ENCODE measurements at places on chromosomes 2 and 18.

DNA sequence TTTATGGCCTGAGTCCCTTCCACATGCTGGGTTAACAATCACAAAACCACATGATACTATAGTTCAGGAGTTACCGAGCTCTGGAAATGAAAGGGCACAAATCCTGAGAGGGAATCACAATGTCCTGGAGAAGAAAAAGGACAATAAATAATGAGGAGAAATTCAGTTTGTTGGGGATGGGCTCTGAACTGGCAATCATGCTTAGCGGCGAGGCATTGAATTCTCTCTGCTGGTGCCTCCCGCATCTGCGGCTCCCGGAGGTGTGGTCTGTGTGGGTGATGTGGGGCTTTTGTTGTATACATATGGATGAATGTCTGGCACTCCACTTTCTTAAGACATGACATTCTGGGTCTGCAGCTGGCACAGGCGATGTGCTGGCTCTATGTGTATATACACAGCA is 46.1 kb downstream of the NRP2 start:
- no peak for DNase-seq

GRCh38 chr2:26875808-26876207 is 27.9 kb downstream of the DPYSL5 start:
- no peak for DNase-seq

DNA sequence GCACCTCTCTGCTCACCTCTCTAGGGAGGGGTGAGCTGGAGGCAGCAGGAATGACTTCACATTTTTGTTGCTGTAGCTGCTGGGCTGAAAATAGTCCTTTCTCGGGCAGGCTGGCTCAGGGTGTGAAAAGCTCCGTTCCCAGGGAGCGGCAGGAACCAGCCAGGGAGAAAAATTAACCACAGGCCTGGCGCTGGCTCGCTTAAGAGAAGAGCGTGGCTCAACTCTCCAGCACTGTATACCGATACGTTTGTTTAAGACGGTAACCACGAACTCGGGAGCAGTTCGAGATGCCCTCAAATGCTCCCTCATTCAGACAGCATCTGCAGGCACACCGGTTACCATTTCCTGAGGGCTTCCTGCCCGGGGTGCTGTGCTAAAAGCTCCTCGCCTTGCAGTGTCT is 129.6 kb downstream of the CELF4 start:
- DNase-seq = no peak

GRCh38 chr2:200509235-200509611 is 645 bp downstream of the KCTD18 start:
- DNase-seq = no peak

- DNase-seq = no peak
Measured at GRCh38 chr2:100879296-100879695, 59.4 kb downstream of the NPAS2 start.

- no peak for DNase-seq
Measured at GRCh38 chr18:7207366-7207915, 23.4 kb upstream of the LRRC30 start.

DNA sequence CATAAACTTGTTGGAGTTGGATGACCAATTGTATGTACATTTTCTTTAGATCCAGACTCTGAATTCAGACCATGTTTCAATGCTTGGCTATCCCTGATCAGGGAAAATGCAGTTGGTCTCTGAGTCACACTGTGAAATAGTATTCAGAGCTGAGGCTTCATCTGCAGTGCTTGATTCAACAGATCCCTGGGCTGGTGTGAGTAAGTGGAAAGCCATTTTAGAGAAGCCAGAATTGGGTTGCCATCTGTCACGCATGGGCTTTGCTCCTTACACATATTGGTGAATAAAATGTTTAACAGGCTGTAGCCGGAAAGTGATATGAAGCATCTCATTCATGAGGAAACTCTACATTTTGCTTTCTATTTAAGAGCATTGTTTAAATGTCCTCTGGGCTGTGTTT is 50.0 kb upstream of the ACYP2 start:
- DNase-seq = no peak

- no peak for DNase-seq
Measured at GRCh38 chr2:5701266-5701665, 9.1 kb downstream of the SOX11 start.

DNA sequence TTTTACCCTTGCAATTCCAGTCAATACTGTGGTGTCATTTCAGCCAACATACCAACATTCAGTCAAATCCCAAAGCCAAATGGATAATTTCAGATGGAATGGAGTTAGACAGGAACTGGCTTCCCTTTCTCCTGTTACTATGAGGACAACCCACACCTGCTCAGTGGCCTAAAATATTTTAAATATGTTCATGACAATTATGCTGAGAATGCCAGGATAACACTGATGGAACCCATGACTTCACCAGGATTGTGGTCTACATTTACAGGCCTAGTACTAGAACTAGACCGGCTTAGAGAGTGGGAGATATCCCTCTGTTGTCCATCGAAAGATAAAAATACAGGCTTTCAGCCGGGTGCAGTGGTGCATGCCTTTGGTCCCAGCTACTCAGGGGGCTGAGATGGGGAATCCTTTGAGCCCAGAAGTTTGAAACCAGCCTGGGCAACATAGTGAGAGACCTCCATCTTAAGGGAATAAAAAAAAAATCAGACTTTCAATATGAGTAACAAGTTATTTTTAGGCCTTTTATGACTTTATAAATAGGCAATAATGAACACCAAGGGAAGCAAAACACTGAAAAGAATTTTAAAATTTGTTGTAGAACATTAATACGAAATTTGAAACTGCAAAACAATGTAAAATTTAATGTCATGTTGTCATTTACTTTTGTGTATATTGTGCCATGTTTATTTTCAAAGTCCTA is 14.2 kb downstream of the GPATCH11 start:
- DNase-seq = no peak

GRCh38 chr2:190722061-190722759 is 73.3 kb downstream of the NAB1 start:
- DNase-seq = no peak

DNA sequence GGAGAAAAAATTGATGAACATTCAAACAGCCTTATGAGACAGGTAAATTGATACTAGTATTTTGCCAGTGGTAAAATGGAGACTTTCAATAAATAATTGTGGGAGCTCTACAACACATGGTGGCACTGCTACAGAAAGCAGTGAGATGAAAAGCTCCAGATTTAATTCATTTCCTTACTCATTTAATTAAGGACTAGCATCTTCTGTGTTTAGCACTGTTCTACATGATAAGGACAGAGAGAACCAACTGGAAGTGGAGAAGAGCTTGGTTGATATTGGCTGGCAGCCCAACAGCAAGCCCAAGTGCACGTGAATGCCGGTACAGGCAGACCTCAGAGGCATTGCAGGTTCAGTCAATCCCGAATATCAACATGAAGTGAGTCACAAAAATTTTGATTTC is 470.4 kb upstream of the MYT1L start:
- no peak for DNase-seq

DNA sequence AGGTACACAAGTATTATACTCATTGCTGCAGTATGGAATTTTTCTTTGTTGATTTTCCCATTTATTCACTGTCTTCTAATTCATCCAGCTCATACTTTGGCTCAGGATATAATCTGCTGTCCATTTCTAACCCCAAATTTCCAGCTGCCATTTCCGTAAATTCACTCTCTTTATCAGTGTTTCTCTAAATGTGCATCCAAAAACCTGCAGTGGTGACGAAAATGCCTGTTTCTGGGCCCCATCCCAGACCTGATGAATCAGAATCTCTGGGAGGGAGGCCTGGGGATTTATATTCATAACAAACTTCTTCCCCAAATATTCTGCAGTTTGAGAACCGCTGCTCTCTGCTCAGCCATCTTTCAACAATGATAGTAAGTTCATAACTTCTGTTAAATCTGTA is 86.6 kb downstream of the VWC2L start:
- no peak for DNase-seq

- DNase-seq = no peak
Measured at GRCh38 chr2:28802975-28803429, 7.6 kb upstream of the SPDYA start.

DNA sequence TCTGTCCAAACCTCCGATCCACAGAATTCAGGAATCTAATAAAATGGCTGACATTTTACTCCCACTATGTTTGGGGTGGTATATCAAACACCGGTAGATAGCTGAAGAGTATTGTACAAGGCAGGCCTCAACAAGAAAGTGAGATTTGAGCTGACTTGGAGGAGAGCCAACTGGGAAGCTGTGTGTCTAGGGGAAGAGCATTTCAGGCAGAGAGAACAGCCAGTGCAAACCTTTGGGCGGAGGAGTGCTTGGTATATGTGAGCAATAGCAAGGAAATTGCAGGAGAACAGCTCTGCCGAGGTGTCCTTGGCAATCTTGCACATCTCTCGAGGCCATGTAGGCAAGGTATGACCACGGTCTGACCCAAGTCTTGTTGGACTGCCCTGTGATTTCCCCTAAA is 1.8 kb upstream of the MERTK start:
- DNase-seq = peak; percentile 71

- DNase-seq = no peak
Measured at GRCh38 chr2:101982495-101983029, 9.2 kb upstream of the IL1R2 start.

DNA sequence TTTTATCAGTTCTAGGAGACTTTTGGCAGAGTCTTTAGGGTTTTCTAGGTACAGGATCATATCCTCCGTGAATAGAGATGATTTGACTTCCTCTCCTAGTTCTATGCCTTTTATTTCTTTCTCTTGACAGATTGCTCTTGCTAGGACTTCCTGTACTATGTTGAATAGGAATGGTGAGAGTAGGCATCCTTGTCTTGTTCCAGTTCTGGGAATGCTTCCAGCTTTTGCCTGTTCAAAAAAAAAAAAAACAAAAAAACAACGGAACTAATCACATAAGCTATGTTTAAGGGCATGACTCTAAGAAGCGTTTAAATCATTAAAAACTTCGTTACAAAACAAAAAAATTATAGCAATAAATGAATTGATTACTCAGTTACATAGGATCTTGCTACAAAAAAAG is 145.7 kb downstream of the NUP35 start:
- DNase-seq = peak; percentile 29

DNA sequence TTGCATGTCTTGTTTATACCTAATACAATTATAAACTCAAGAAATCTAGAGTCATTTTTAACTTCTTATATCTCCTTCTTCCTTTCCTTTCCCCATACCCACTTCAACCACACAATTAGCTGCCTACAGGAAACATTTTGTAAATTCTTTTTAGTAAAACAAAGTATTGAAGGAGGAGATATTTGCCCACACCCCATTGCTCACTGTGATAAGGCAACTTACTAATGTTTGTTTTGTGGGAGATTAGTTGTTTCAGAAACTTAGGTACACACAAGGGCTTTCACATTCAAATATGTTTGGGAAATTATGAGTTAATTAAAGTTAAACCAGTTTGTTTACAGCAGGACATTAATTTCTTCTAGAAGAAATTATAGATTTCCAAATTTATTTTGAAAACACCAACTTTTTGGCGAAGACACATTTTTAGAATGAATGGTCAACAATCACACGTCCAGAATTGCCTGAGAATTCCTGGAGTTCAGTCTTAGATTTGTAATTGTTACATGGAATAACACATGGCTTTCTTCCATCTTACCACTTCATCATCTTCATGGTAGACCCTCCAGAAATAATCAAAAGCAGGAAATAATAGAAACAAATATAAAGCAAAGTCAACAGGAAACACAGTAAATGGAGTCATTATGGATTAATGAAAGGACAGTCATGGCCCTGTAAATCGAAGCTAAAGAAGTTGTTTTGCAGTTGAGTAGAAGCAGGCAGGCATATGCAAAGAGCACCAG is 62.5 kb upstream of the RAB27B start:
- DNase-seq = no peak

- no peak for DNase-seq
Measured at GRCh38 chr2:127128445-127128904, 21.5 kb upstream of the BIN1 start.

DNA sequence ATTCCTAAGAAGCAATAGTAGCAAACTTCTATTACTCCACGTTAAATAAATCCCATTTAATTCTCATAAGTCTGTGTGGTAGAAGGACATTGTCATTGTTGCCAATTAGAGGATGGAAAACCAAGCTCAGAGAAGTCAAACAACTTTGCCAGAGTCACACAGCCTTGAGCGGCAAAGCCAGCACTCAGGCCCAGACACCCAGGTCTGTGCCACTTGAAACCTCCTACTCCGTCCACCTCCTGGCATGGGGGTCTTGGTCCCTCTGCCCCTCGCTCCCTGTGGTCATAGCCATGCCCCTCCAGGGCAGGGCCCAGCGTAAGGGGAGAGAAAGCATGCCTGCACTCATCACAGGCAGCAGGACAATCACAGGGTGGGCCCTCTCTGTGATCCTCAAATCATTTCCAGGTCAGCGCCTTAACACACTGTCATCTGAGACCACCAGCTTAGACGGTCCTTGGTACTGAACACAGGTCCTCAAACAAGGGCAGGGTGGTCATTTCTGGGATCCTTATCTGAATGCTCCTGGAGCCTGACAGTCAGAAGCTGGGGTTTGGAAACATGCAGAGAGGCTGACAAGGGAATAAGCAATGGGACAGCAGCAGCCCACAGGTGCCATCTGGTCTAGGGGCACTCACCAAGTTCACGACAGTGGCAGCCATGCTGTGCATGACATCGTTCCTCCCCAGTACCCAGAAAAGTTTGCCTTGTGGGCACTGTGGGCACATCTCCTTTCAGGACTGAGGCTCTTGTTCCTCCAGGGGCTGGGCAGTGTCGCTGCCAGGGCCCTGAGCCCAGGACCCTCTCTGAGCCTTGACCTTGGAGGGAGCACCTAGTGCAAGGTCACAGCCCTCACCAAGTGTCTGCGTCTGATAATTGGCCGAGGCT is 38.2 kb downstream of the FAM178B start:
- DNase-seq = no peak

GRCh38 chr2:197310987-197311420 is 424 bp upstream of the ANKRD44 start:
- DNase-seq = peak; percentile 51

GRCh38 chr2:100619951-100620350 is 57.2 kb downstream of the PDCL3 start:
- no peak for DNase-seq

DNA sequence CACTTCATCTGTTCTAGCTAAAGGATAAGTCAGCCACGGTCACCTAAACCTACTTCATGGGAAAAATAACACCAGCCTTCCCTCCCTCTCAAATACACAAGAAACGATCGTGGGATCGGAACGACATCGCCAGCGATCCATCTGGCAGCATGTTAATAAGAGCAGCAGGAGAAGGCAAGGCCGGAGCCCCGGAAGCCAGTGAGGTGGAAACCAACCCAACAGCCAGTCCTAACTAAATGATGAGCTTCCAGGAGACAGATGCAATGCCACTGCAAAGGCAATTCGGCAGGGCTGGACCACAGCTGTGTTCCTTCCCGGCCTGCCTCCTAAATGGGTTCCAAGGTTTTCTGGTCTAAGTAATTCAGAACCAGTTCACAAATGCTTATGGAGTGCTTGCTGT is 117.5 kb downstream of the TMEM163 start:
- DNase-seq = no peak

GRCh38 chr2:29700560-29700959 is 220.8 kb downstream of the ALK start:
- DNase-seq = no peak

DNA sequence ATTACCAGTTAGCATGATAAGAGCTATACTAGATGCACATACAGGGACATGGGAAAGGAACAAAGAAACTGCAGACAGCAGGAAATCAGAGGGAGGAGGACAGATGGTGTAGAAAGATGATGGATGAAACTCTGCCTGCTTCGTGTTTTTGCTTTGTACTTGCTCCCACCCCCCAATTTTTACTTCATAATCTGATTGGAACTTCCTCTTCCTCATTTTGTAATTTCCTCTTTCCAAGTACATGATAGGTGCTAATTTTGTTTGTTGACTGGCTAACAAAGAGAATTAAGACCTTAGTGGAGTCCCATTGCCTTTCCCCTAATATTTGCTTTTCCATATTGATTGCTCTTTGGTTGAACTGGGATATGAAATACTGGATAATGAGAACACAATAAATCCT is 76.0 kb upstream of the PELI1 start:
- DNase-seq = no peak

GRCh38 chr2:196163285-196163684 is 8.1 kb downstream of the STK17B start:
- no peak for DNase-seq
